Aorta (tissue), 5 donors: ENCODE measurements at places on chromosomes 1 and 21. TPM values are rescaled to one million over a fixed set of nuclear protein-coding genes. Genes with fewer than 3 reads are reported as not detected.

- peak; percentile 80 for DNase-seq
Measured at GRCh38 chr21:44940116-44940631, 345 bp downstream of the SLX9 start.

GRCh38 chr1:160779626-160780397 lies 16.2 kb upstream of the LY9 start:
- DNase-seq = no peak

GRCh38 chr1:85420199-85420598 lies 44.8 kb downstream of the DDAH1 start:
- no peak for DNase-seq

DNA sequence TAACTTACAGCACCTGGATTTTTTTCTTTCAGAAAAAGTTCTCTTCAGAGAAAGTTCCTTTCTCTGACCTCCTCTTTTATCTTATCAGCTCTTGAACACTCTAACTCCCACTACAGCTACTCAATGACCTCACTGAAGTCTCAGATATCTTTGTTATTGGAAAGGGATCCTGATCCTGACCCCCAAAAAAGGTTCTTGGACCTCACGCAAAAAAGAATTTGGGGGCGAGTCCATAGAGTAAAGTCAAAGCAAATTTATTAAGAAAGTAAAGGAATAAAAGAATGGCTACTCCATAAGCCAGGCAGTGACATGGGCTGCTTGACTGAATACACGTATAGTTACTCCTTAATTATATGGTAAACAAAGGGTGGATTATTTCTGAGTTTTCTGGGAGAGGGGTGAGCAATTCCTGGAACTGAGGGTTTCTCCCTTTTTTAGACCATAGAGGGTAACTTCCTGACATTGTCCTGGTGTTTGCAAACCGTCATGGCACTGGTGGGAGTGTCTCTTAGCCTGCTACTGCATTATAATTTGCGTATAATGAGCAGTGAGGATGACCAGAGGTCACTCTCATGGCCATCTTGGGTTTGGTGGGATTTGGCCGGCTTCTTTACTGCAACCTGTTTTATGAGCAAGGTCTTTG lies 44.2 kb downstream of the WDR64 start:
- DNase-seq = no peak

DNA sequence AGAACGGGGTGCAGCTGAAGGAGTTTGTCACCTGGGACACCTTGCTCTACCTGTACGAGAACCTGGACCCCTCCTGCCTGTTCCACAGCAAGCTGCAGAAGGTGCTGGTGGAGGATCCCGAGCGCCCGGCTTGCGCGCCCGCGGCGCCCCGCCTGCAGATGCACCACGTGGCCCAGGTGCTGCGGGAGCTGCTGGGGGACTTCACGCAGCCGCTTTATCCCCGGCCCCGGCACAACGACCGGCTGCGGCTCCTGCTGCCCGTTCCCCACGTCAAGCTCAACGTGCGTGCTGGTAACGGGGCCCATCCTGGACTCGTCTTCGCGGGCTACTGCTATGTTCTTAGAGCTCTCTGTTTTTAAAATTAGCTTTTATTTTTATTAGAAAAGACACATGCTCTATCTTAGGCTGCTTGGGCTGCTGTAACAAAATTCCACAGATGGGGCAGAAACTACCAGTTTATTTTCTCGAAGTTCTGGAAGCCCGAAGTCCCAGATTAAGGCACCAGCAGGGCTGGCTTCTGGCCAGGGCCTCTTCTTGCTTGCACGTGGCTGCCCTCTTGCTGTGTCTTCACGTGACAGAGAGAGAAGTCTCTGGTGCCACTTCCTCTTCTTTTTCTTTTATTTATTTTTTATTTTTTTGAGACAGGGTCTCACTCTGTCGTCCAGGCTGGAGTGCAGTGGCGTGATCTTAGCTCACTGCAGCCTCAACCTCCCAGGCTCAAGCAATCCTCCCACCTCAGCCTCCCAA lies 38.1 kb downstream of the TRPM2 start:
- DNase-seq = peak; percentile 91

DNA sequence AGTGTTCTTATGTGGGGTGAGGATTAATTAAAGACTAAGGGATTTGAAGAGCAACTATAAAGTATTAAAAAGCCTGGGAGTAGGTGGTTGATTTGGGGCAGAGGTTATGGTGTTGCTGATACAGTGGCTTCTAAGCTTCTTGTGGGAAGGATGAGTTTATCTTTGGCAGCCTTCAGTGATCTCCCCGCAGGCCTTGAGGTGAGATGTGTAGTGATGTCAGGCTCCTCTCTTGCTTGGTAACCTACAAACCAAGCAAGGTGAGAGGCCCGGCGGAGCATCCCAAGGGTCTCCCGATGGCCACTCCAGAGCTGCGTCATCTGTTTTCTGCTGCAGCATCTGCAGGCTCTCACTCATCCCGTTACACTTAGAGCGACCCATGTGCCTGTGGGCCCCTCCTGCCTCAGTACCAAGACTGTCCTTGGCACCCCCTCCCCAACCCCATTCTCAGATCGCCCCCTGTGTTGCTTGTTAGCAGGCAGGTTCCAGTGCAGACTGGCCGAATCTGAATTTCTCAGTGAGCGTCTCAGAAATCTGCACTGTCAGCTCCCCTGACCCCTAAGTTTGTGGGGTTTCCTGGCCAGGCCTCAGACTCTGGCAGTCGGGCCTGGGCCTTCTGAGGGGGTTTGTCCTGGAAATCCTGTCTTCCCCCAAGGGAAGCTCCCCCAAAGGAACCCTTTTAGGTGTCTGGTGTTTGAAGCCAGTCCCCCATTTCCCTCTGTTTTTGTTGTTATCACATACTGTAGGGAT lies 77.9 kb downstream of the GALNT2 start:
- no peak for DNase-seq

BLACAT1 gene
- 0.21 TPM for total RNA-seq

MAN1A2 gene
- total RNA-seq = 50.4 TPM
